Type B pancreatic cell (in vitro differentiated cells): ENCODE measurements at places on chromosomes 3 and 15.

DNA sequence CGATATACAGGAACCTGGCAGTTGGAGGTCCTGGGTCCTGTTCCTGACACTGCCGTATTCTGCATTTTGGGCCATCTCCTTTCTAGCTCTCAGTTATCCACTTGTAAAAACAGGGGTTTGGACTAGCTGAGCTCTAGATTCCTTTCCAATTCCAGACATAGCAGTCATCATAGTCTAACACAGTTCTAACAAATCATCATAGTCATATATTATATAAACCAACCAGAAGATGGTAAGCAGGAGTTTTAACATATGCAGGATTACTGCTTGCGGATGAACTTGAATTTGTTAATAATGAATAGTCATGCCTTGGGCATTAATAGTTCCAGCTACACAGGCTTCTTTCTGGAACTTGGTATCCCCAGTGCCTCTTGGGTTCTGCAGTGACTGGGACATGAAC, 26.6 kb downstream of the MASP1 start:
- no peak overlapping the region for H3K27ac ChIP-seq
- H3K4me1 ChIP-seq: peaks cover 28% of the 10 kb centered on the region
- no peak overlapping the region for H3K4me3 ChIP-seq
- H3K27me3 ChIP-seq: no peaks in the 10 kb centered on the region

GRCh38 chr15:72278737-72279136, 6.4 kb upstream of the PARP6 start:
- no peak overlapping the region for H3K27ac ChIP-seq
- DNase-seq: no peak
- peaks cover 31% of the 10 kb centered on the region for H3K27me3 ChIP-seq
- H3K4me1 ChIP-seq: no peaks in the 10 kb centered on the region

- no peak overlapping the region for H3K27ac ChIP-seq
- H3K36me3 ChIP-seq: peaks cover 8% of the 10 kb centered on the region
- no peaks in the 10 kb centered on the region for H3K4me1 ChIP-seq
- no peaks in the 10 kb centered on the region for H3K27me3 ChIP-seq
- DNase-seq: no peak
Observed at GRCh38 chr3:97277708-97278107, 463.3 kb downstream of the EPHA6 start.

DNA sequence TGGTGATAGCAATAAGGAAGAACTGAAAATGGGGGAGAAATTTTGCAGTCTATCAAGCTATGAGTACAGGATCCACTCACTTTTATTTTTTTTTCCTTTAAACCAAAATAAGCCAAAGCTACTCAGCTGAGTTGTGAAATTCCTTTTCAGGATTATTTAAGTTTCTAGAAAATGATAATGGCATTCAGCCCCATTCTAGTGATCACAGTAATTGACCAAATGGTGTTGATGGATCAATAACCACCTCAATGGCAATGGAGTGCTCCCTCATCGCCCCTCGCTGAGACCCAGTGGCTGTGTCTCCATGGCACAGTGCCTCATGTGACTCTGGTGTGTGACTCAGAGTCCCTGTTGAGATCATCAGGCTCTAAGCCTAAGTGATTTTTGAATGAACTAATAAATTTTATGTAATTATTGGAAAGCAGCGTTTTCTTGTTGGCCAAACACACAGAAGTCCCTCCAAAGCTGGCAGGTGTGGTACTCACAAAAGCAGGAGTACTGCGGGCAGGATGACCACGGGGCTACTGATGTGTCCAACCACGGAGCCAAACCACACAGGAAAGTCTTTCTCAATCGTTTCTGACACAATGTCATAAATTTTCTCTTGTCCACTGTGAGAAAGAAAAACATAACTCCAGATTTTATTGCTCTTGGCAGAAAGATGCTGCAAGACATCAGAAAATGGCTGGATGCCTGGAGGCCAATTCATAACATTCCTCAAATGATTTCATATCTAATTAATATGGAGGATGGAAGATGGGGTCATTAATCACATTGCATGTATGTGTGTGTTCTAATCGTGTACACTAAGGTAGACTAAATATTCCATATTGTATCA, 14.4 kb upstream of the STARD5 start:
- no peak overlapping the region for H3K27ac ChIP-seq
- no peaks in the 10 kb centered on the region for H3K4me1 ChIP-seq
- H3K36me3 ChIP-seq: no peaks in the 10 kb centered on the region
- no peak for DNase-seq
- H3K4me3 ChIP-seq: no peak overlapping the region

DNA sequence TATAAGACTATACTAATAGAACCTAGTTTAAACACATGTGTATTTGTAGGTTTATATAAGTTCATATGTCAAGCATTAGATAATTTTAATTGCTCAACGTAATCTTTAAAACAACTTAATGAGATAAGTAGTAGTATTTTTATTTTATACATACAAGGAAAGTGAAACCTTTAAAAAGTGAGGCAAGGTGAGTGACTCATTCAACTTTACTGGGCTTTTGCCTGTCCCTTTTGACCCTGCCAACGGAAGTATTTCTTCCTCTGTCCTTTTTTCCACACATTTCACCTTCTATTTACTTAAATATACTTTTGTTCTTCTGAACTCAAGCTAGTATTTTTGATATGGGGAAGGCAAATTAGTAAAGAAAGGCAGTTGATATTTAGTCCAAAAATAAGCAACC, 78.5 kb downstream of the KBTBD8 start:
- no peak overlapping the region for H3K27ac ChIP-seq
- H3K36me3 ChIP-seq: no peaks in the 10 kb centered on the region
- no peak for DNase-seq
